Right ventricle myocardium superior (tissue), 1 donor: ENCODE measurements at places on chromosomes 2 and 18. TPM values are rescaled to one million over a fixed set of nuclear protein-coding genes. Genes with fewer than 3 reads are reported as not detected.

The POTEC gene
- total RNA-seq = not detected

The GALNT5 gene
- 0.16 TPM for total RNA-seq

The GREB1 gene
- total RNA-seq = 9.0 TPM

The NXPH2 gene
- total RNA-seq = not detected

The TSPYL6 gene
- not detected for total RNA-seq

The MTERF4 gene
- total RNA-seq = 23.8 TPM

The SMYD1 gene
- total RNA-seq = 468 TPM

The SCYGR4 gene
- not detected for total RNA-seq

The SLC23A3 gene
- total RNA-seq = 1.4 TPM
